ENCODE measurements at places on chromosomes 4 and X. TPM values are rescaled to one million over a fixed set of nuclear protein-coding genes. Genes with fewer than 3 reads are reported as not detected.

- H3K4me1 ChIP-seq = no peaks in the 10 kb centered on the region
- no peak overlapping the region for H3K27ac ChIP-seq
- no peaks in the 10 kb centered on the region for H3K36me3 ChIP-seq
Observed at GRCh38 chrX:110877326-110877725, 81.7 kb upstream of the CHRDL1 start.

DNA sequence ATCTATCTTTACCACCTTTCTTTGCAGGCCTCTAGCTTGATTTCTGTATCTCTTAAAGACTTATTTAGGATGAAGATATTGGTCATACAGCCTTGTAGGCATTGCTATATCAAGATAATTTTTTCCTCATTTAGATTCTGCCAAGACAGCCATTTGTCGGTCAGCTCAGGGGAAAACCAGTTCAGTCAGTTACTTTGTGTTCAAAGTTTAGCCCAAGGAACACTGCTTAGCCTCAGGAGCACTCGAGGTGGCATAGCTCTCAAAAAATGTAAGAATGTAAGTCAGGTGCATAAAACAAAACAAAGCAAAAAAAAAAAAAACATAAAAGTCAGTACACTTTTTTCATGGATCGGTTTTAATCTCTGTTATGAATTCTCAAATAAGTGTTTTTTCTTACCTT, 43.4 kb downstream of the NRK start:
- H3K4me1 ChIP-seq = no peaks in the 10 kb centered on the region
- no peaks in the 10 kb centered on the region for H3K36me3 ChIP-seq
- peak; percentile 28 for DNase-seq
- no peak overlapping the region for H3K4me3 ChIP-seq

GRCh38 chrX:148372925-148373324, 127.5 kb upstream of the AFF2 start:
- H3K27ac ChIP-seq = no peak overlapping the region
- DNase-seq = no peak
- H3K27me3 ChIP-seq = no peaks in the 10 kb centered on the region
- no peak overlapping the region for H3K4me3 ChIP-seq

The STATH gene
- not detected for total RNA-seq

The SRPK3 gene
- 0.15 TPM for total RNA-seq

The TKTL2 gene
- total RNA-seq = not detected

The CITED1 gene
- total RNA-seq = not detected
